ENCODE measurements at places on chromosomes 11 and 22. TPM values are rescaled to one million over a fixed set of nuclear protein-coding genes. Genes with fewer than 3 reads are reported as not detected.

The NTM gene
- 97.8 TPM for total RNA-seq

The EIF1AD gene
- total RNA-seq: 55.7 TPM

The APOL3 gene
- total RNA-seq: 11.6 TPM

The HEPHL1 gene
- total RNA-seq: 4.4 TPM

The FAM83F gene
- total RNA-seq: not detected

The DPP3 gene
- total RNA-seq: 41.8 TPM

The CRYBB2 gene
- total RNA-seq: not detected

The MOGAT2 gene
- not detected for total RNA-seq

The MAJIN gene
- not detected for total RNA-seq

The UBXN1 gene
- 230 TPM for total RNA-seq

The MMP12 gene
- total RNA-seq: 5.6 TPM

The KCNJ1 gene
- not detected for total RNA-seq

The MYEOV gene
- total RNA-seq: 46.8 TPM

The LMNTD2 gene
- total RNA-seq: 0.29 TPM

The MAPK11 gene
- total RNA-seq: 4.2 TPM

The KIRREL3 gene
- 0.22 TPM for total RNA-seq

The POU2AF1 gene
- total RNA-seq: not detected

The NAV2 gene
- 13.7 TPM for total RNA-seq

The NAGA gene
- total RNA-seq: 45.8 TPM

The ZBTB16 gene
- under 0.01 TPM for total RNA-seq

The ANO9 gene
- total RNA-seq: not detected

The SCUBE1 gene
- not detected for total RNA-seq

The MRTFA gene
- 52.7 TPM for total RNA-seq

The NEU3 gene
- 8.2 TPM for total RNA-seq

The CCDC15 gene
- total RNA-seq: 7.9 TPM

The OOSP3 gene
- not detected for total RNA-seq

The PATE3 gene
- total RNA-seq: not detected

The PNPLA5 gene
- total RNA-seq: not detected
